ENCODE measurements at places on chromosomes 1 and 21.

- no peak for DNase-seq
Observed at GRCh38 chr1:231108516-231109302, 53.1 kb upstream of the TRIM67 start.

- no peak for DNase-seq
Observed at GRCh38 chr1:246768403-246769020, 44.3 kb downstream of the SCCPDH start.

GRCh38 chr1:207817778-207818751 lies 66.2 kb downstream of the CD46 start:
- no peak for DNase-seq

DNA sequence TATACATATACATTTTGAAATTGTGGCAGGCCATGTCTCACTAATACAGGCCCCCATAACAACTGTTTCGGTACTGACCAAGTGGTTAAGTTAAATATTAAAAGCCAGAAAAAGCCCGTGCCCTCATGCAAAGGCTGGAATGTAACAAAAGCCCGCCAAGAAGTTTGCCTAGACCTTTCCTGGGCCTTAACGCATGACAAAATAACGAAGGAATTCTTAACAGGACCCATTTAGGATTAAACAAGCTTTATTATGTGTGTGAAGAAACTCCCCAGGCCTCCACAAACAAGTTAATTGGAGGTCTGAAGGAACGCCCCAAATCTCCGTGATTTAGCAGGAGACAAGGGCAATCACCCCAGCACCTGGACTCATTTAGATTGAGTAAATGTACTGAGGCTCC lies 42.4 kb downstream of the TNFSF4 start:
- DNase-seq: no peak

DNA sequence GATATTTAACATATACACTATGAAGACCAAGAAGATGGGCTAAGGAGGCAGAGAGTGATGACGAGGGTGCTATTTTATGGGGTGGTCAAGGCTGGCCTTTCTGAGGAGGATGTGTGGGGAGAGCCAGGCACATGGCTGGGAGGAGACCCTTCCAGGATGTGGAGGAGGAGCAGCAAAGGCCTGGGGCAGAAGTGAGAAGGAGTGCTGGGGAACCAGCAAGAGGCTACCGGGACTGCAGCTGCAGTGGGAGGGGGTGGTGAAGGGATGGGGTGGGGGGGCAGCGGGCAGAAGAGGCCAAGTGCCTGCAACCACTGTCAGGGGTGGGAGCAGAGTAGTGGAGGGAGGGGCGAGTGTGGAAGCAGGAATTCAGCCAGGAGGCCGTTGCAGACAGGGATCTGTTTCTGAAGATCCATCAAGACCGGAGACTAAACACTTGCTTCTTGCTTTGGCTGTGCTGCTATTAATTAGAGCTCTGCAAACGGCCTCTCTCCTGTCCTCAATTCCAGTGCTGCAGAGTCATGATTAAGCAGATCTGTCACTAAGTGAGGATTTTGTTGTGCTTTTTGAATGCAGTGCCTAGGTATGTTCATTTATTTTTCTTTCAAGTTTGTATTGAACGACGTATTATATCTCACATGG lies 89.9 kb downstream of the IER5 start:
- DNase-seq: no peak

DNA sequence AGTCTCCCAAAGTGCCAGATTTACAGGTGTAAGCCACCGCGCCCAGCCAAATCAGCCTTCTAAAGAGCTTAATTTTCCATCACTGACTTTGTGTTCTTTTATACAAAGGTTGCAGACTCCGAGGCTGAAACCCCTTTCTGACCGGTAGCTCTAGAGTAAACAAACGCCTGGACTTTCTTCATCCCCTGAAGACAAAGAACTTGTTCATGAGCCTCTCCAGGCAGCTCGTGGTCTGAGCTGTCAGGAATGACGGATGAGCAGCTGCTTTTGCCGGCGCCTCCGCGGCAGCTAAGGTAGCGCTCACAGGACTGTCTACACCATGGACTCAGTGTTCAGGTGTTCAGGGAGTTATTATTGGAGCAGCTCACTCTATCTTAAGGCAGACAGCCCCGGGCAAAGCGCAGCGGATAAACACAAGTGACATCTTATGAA lies 128.5 kb upstream of the ERRFI1 start:
- DNase-seq: no peak

DNA sequence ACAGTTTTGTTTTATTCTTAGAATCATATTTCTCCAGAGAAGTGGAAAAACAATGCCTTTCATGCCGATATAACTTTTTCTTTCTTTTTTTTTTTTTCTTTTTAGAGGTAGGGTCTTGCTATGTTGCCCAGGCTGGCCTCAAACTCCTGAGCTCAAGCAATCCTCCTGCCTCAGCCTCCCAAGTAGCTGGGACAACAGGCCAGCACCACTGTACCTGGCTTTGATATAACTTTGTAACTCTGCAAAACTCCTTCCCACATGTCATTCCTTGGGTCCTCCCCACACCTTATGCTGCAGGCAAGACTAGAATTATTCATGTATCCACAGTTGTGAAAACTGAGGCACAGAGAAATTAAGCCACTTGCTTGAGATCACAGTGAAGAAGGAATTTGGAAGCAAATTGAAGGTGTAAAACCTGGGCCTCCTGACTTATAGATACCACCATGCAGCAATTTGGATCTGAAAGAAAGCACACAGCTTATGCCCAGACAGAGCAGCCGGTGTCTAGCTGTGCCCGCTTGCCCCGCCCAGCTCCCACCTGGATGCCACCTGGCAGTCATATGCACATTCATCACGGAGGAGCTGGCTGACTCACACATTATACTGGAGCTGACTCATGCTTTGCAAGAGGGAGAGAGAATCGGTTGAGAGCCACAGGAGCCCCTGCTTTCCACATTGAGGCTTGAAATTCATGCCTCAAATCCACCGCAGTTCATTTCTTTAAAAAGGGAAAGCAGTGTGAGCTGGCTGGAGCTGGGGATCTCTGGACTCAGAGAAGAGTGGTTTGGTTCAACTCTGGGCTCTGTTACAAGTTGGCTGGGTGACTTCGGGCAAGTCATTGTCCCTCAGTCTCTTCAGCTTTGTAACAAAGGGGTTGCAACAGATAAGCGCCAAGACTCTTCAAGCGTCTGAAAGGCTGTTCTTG lies 8.3 kb upstream of the SLC2A1 start:
- DNase-seq: no peak

DNA sequence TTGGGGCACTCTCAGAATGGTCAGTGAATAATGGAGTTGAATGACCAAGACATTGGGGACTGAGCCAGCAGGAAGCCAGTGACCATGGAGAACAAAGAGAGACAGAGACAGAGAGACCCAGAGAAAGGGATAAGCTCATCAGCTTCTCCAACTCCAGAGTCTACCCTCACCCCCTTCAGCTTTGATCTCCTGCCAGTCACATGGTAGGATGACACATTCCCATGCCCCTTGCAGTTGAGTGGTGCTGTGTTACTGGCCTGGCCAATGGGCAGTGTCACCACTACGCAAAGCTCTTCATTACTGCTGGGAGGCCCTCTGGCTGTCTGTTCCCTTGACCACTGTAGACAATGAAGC lies 643.5 kb downstream of the AJAP1 start:
- DNase-seq: no peak

DNA sequence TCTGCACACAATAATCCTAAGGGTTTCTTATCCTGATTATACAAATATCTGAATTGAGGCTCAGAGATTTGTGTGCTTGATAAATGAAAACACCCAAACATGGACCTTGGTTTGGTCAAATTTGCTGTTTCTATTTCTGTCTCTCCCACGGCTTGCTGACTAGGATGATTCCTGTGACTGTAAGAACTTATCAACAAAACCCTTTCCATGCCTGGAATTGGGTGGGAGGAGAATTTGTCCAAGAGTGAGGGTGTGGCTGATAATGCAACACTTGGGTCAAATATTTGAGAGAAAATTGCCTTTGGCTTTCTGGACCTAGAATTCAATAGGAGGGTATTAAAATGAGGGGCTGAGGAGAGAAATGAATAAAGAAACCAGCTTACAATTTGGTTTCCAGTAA lies 48.0 kb downstream of the RHBG start:
- DNase-seq: no peak

GRCh38 chr1:63643926-63644325 lies 50.7 kb downstream of the PGM1 start:
- DNase-seq: no peak

DNA sequence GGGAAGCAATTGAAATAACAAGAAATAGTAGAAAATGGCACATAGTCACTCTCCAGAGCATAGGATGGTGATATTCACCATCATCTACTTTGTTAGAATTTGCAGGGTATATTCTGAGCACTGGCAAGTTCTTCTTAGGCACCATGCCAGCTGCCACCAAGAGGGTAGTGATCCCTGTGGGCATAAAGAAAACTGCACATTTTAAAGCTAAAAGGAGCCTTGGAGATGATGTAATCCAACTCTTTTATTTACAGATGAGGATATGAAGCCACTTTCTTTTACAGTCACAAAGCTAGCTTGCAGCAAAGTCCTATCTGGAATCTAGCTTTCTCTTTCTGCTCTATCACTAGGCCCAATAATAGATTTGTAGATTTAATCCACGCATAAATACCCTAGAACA lies 69.0 kb downstream of the PTGER3 start:
- DNase-seq: no peak

DNA sequence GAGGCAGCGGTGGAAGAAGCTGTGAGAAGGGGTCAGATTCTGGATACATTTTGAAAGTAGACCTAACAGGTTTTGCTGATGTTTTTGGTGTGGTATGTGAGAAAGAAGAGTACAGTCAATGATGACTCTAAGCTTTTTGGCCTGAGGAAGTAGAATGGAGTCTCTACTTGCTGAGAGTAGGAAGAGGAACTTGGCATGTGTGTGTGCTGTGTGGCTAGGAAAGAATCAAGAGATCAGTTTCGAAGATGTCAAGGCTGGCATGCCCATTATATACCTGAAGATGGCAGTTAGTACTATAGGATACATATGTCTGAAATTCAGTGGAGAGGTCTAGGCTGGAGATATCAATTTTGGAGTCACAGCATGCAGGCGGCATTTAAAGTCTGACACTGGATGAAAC lies 64.4 kb downstream of the MAB21L3 start:
- DNase-seq: no peak

- DNase-seq: no peak
Observed at GRCh38 chr1:93703643-93704042, 22.0 kb upstream of the BCAR3 start.

DNA sequence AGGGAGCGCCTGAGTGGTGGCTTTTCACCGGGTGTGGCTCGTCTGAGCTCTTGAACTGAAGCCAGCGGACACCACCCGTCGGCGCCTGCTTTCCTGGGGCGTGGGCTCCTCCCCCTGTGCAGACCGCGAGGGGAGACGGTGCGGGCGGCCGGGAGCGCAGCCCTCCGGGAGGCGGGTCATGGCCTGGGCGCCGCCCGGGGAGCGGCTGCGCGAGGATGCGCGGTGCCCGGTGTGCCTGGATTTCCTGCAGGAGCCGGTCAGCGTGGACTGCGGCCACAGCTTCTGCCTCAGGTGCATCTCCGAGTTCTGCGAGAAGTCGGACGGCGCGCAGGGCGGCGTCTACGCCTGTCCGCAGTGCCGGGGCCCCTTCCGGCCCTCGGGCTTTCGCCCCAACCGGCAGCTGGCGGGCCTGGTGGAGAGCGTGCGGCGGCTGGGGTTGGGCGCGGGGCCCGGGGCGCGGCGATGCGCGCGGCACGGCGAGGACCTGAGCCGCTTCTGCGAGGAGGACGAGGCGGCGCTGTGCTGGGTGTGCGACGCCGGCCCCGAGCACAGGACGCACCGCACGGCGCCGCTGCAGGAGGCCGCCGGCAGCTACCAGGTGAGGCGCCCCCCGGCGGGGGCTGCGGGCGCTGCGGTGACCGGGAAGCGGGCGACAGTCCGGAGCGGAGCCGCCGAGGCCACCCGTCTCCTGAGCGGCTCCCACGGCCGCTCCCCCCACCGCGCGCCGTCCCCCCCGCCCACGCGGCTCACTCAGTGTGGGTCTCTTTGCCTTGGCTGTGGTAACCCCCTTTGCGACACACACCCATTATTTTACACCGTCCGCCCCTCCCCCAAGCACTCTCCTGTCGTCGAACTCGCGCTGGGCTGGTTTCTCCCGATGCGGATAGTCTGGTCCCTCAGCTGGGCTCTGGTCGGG lies at the start of gene TRIM58:
TRIM58 (plus strand) TSS at position 119 of the 916 bp plus-strand sequence; CDS start at position 179, 60 bp downstream.
- DNase-seq: no peak

DNA sequence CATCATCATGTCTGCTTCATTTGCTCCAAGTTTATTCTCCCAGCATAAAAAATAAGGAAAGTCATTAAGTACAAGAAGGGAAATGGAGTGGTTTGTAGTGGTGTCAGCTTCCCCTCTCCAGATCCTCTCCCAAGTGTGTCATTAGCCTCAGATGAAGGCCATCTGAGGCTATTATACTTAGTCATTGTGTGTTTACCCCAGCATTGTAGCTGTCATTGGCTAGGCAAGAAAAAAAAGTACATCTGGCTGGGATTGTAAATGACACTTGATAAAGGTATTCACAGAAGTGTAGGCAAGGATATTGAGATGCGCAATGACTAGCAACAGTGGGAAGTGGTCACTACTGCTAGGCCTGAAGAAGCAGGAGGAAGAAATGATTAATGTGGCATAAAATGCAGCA lies 316.9 kb upstream of the SGIP1 start:
- no peak for DNase-seq

DNA sequence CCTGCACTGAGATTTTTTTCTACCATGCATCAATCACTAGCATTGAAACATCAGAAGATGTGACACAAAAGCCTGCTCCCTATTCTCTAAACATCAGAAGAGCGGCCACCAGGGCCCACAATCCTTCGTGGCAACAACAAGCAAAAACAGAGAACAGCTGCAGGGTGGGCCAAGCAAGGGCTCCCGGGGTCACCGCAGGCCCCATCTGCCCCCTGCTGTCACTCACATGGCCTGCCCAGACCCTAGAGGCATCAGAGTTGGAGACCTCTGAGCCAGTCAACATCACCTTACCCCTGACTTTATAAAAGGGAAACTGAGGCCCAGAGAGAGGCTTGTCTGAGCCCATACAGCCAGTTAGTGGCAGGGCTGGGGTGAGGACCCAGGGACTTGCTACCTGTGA lies 1.8 kb downstream of the LAPTM5 start:
- no peak for DNase-seq

Data from T-helper 1 cell (primary cell).